ENCODE measurements at places on chromosomes 3 and 15.

- no peak for DNase-seq
Measured at GRCh38 chr3:8278448-8278847, 223.2 kb upstream of the LMCD1 start.

DNA sequence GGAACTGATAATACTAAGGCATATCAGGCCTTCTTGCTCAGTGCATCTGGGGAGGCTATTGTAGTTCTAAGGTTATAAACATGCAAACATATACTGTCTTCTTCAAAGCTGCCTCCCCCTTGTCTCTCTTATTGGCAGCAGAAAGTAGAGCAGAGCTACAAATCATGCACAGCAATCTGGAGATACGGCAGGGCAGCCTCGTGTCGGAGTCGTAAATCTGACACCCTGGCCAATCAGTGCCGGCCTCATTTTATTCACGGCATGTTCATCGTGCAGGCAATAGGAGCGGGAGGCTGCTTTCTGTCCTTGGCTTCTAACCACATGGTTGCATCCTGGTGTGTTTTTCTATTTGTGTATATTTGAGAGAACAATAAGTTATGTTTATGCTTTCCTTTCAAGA is 300.2 kb upstream of the CNTN6 start:
- DNase-seq, result no peak

DNA sequence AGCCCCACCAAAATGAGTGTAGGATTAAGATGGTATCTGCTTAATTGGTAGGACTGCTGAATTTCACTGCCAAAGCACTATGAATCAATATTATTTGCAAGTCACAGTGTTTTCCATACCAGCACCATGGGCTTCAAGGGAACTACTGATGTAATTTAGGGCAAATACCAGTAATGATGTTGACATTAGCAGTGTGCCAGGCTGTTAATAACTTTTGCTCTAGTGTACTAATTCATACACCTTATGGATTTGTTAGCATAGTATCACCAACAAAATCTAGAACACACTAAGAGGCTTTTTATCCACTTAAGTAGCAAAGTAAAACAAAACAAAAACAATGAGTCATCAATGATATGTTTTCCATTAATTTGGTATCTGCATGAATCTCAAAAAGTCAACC is 888.2 kb downstream of the CADM2 start:
- DNase-seq, result no peak

DNA sequence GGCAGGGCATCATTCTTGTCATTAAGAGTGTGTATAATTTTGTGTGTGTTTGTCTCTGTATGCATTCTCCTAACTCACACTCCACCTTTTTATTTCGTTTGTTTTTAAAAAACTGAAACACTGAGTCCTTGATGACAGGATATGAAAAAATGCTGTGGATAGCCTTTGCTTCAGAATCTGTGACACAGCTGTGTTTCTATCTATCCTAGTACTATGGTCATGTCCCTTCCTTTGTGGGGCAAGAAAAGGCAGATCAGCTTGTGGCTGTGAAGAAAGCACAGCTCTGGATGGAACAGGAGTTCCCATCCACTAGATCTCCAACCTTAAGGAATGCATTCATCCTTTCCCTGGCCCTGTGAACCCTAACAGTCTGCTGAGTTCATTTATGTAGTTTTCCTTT is 60.3 kb downstream of the OTOL1 start:
- no peak for DNase-seq

- no peak for DNase-seq
Measured at GRCh38 chr15:29312387-29312786, 42.8 kb upstream of the NSMCE3 start.

DNA sequence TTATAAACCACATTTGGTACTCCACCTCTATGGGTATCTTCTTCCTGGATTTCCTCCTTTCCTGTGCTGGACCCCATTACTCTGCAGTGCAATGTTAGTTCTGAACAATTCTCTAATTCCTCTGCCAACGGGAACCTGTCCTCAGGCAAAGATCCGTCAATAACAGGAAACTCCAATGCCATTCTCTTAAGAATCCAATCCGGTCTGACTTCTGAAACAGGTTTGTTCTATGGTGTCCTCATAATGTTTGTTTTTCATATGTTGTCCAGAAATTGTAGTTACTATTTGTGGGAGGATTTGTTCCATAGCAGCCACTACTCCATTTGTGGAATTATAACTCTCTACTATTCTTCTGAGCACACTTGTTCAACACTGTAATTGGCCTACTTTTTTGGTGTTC is 112.7 kb downstream of the TBL1XR1 start:
- no peak for DNase-seq

GRCh38 chr15:93983526-93983925 is 247.8 kb upstream of the MCTP2 start:
- no peak for DNase-seq

GRCh38 chr15:78241017-78241416 is 6.7 kb upstream of the ACSBG1 start:
- DNase-seq, result peak; percentile 81

GRCh38 chr15:74525945-74526344 is 15.1 kb upstream of the ARID3B start:
- DNase-seq, result no peak

GRCh38 chr3:151813799-151814198 is at the start of gene AADAC:
AADAC (plus strand) TSS chr3:151814116; CDS start chr3:151814163, 47 bp downstream.
- no peak for DNase-seq

GRCh38 chr15:77064539-77065308 is 6.2 kb downstream of the TSPAN3 start:
- DNase-seq, result no peak

- no peak for DNase-seq
Measured at GRCh38 chr3:24318677-24319287, 175.9 kb downstream of the THRB start.

DNA sequence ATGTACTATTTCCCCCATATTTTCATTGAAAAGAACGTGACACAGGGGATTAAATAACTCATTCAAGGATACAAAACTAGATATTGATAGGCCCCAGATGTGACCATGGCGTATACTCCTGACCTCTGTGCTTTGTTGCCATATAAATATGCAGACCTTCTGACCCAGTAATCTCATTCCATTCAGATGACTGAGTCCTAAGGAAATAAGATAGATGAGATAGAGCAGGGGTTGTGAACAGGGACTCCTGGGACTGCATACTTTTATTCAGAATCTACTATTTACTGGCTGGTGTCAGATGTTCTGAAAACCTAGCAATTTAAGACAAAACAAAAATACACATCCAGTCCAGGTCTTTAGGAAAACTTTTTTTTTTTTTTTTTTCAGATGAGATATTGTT is 139.2 kb upstream of the MANF start:
- DNase-seq, result no peak

- no peak for DNase-seq
Measured at GRCh38 chr3:179348325-179349013, 960 bp downstream of the MFN1 start.

- DNase-seq, result peak; percentile 63
Measured at GRCh38 chr3:52317208-52318000, 1.3 kb downstream of the DNAH1 start.

GRCh38 chr3:148331081-148331846 is 366.4 kb upstream of the AGTR1 start:
- DNase-seq, result no peak

DNA sequence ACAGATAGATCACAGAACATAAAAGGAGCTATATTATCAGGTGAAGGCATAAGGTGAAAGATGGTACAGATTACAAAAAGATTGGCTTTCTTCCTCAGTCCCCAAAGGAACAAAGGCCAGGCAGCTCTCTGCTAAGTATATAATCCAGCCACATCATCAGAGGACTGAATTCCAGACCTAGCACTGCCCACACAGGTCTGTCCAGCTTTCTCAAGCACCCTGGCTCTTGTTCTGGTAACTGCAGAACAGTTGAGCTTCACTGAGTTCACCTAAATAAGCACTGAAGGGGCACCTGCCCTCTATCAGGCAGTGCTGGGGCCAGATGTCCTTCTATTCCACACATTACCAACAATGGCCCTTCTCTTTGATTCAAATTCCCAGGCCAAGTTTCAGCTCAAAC is 6.3 kb downstream of the DUOXA1 start:
- DNase-seq, result no peak

- DNase-seq, result no peak
Measured at GRCh38 chr3:49022688-49023171, 809 bp downstream of the NDUFAF3 start.

GRCh38 chr15:78233496-78233895 is 869 bp downstream of the ACSBG1 start:
- no peak for DNase-seq

DNA sequence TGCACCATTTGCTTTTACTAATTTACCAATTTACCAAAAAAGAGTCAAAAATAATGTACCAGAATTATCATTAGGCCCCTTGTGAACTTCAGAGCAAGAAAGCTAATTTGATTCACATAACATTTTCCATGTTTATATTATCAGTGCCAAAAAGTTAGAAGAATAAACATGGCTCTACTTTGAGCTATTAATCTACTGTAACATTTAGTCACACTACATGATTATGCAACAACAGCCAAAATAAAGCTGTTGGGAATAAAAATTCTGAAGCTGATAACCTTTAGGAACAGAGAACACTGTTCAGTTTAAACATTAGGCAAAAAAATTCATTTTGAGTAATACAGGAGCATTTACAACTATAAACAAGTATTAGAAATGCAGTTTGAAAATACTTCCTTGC is 63.6 kb downstream of the PROS1 start:
- no peak for DNase-seq

- no peak for DNase-seq
Measured at GRCh38 chr3:151795276-151795675, 18.6 kb upstream of the AADAC start.

GRCh38 chr3:68424796-68425460 is 507.4 kb downstream of the TAFA4 start:
- DNase-seq, result no peak

- DNase-seq, result no peak
Measured at GRCh38 chr3:14388201-14388600, 14.2 kb upstream of the SLC6A6 start.

DNA sequence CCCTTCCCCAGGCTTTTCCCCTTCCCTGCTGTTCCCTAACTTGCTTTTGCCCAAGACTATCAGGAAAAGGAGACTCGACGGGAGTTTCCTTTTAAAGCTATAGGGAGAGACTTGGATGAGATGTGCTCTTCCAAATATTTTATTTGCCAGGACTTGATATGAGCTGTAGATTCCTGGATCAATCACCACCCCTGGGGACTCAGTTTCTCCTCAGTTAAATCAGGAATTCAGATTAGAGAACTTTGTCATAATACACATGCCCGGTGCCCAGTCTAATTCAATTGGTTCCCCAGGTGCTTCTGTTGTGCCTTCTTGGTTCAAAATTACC is 46.6 kb downstream of the SMAD6 start:
- no peak for DNase-seq

DNA sequence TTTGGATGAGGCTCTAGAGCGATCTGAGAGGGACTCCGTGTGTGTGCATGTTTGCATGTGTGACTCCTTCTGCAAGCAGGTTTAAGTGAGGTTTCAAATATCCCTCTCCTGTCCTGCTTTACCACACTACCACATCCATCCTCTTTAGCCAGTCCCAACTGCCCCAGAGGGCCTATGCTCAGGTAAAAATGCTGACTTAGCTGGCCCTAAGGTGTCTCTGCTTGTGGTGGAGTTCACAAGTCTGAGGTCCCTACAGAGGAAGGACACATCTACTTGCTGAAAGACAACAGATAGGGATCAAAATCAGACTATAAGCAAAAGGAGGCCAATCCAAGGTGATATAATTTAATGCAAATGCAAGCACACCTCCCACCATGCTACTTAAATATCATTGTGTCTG is 87.2 kb downstream of the B3GNT5 start:
- no peak for DNase-seq

GRCh38 chr3:10928407-10928960 is 64.1 kb upstream of the SLC6A1 start:
- no peak for DNase-seq

DNA sequence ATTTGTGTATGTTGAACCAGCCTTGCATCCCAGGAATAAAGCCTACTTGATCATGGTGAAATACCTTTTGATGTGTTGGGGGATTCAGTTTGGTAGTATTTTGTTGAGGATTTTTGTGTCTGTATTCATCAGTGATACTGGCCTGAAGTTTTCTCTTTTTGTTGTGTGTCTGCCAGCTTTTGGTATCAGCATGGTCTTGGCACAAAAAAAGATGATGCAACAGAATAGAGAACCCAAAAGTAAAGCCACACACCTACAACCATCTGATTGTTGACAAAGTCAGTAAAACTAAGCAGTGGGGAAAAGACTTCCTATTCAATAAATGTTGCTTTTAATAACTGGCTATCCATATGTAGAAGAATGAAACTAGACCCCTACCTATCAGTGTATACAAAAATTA is 77.6 kb downstream of the TCF12 start:
- DNase-seq, result no peak

DNA sequence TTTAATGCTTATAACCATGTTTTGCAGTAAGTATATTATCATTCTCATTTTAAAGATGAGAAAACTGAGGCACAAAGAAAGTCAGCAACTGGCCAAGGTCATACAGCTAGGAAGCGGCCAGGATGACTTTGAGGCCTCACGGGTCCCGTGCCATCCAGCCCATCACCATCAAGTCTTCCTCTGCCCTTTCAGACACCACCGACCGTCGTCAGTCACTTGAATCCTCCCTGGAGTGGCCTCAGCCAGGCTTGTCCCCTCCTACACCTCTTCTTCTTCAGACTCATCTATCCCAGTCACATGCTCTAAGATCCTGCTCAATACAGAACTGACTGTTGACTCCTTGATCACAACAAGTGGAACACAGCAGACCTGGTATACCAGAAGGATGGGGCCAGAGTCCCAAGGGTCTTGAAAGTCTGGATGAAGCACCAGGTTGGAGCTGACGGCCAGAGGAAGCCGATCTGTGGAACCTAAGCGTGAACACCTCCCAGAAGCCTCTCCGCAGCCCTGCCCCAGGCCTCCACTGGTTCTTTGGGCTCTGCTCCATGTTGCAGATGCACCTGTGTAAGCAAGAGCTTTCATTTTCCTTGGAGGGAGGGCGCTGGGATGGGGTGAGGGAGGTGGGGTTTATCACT is 22.1 kb downstream of the ITGA11 start:
- no peak for DNase-seq

DNA sequence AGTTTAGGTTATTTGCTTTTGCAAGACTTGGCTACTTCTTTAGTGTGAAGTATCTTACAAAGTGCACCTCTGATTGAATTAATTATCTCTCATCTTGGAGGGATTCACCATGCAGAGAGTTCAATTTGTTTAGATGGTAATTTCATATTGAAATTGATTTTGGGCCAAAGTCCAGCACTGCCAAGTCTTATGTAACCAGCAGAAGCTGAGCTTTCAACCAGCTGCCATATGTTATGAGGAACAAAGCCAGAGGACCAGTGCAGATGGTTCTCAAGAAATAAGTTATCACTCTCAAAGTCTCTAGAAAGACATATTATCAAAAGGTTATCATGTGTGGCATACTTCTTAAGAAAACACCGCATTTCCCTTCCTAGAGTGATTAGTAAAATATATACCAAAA is 29.0 kb downstream of the ABHD6 start:
- no peak for DNase-seq

GRCh38 chr3:46759239-46760167 is 41.8 kb upstream of the PRSS50 start:
- no peak for DNase-seq

DNA sequence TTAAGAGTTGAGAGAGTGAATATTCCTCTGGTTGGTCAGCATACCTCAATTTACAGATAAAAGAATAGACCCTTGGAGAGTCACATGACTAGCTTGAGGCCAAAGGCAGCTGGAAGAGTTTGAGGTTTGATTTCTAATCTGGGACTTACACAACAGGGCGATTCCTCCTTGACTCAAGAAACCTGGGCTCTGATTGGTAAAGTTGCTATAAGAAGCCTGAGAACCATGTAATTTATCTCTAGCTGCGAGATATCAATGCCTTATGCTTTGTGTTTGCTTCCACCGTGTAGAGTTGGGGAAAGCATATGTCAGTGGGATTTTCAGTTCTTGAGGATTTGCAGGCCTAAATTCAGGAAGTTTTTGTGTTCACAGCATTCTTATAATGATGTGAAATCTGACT is 206.0 kb downstream of the KLHL25 start:
- DNase-seq, result no peak

Data from activated CD4-positive, alpha-beta T cell treated with anti-CD3 and anti-CD28 coated beads for 24 hours (primary cell).